ENCODE measurements at places on chromosomes 2 and 18. TPM values are rescaled to one million over a fixed set of nuclear protein-coding genes. Genes with fewer than 3 reads are reported as not detected.

The TLX2 gene
- 0.22 TPM for total RNA-seq

The CLHC1 gene
- 20.3 TPM for total RNA-seq

The ALPI gene
- total RNA-seq: not detected

The PTH2R gene
- 0.19 TPM for total RNA-seq

The TCF7L1 gene
- total RNA-seq: 90.6 TPM

The OR6B2 gene
- not detected for total RNA-seq

The CXCR1 gene
- total RNA-seq: not detected
